Astrocyte (in vitro differentiated cells and primary cell): ENCODE measurements at places on chromosomes 5 and 9.

GRCh38 chr5:164073081-164073480 is 567.7 kb downstream of the MAT2B start:
- H3K36me3 ChIP-seq = no peaks in the 10 kb centered on the region
- DNase-seq = no peak
- no peaks in the 10 kb centered on the region for H3K4me1 ChIP-seq
- no peak overlapping the region for H3K4me3 ChIP-seq
- no peak overlapping the region for H3K27ac ChIP-seq
- H3K27me3 ChIP-seq = no peaks in the 10 kb centered on the region

- H3K27ac ChIP-seq = no peak overlapping the region
- H3K4me3 ChIP-seq = no peak overlapping the region
- H3K36me3 ChIP-seq = no peaks in the 10 kb centered on the region
- no peaks in the 10 kb centered on the region for H3K4me1 ChIP-seq
Observed at GRCh38 chr5:102341681-102342288, 45.7 kb upstream of the SLCO4C1 start.

DNA sequence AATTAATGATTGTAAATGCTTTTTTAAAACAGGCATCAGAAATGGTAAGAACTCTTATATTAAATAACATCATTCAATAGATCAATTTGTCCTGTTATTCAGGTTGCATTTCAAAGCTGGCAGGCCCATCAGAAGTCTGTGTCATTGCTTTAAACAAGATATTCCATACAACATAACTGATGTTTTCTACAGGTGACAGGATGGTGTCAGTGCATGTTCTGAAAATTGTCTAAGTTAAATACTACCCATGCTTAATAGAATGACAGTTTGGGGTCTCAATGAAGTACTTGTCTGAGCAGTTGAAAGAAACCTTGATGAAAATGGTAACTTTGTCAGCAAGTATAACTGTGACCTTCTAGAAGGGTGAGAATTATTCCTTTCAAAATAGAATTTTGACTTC is 263.2 kb downstream of the ISL1 start:
- H3K4me3 ChIP-seq = no peak overlapping the region
- no peaks in the 10 kb centered on the region for H3K27me3 ChIP-seq
- H3K4me1 ChIP-seq = peaks cover under 1% of the 10 kb centered on the region
- no peak overlapping the region for H3K27ac ChIP-seq
- DNase-seq = no peak
- no peaks in the 10 kb centered on the region for H3K36me3 ChIP-seq

DNA sequence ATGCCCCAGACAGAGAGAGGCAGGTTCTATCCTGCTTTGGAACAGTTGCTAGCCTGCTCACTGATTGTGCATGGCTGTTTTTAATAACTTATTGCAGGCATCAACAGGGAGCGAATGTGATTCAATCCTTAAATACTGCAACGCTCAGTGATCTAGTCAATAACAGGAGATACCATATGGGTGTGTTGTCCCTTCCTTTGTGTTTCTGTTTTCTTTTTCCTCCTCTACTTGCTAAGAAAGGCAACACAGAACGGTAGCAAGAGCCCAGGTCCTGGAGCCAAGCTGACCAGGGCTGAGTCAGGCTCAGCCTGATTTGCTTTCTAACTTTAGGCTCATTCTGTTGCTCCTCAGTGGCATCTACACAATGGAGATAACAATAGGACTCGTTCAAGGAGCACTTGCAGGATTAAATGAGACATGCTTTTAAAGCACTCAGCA is 98.6 kb upstream of the EQTN start:
- peaks cover 3% of the 10 kb centered on the region for H3K4me1 ChIP-seq
- no peak overlapping the region for H3K4me3 ChIP-seq
- H3K27me3 ChIP-seq = no peaks in the 10 kb centered on the region
- no peak overlapping the region for H3K27ac ChIP-seq
- no peak for DNase-seq

GRCh38 chr5:54278036-54278830 is 32.1 kb downstream of the ARL15 start:
- H3K27me3 ChIP-seq = no peaks in the 10 kb centered on the region
- no peak overlapping the region for H3K4me3 ChIP-seq
- no peaks in the 10 kb centered on the region for H3K36me3 ChIP-seq
